HFFc6 (cell line): ENCODE measurements at places on chromosomes 4 and X. TPM values are rescaled to one million over a fixed set of nuclear protein-coding genes. Genes with fewer than 3 reads are reported as not detected.

DNA sequence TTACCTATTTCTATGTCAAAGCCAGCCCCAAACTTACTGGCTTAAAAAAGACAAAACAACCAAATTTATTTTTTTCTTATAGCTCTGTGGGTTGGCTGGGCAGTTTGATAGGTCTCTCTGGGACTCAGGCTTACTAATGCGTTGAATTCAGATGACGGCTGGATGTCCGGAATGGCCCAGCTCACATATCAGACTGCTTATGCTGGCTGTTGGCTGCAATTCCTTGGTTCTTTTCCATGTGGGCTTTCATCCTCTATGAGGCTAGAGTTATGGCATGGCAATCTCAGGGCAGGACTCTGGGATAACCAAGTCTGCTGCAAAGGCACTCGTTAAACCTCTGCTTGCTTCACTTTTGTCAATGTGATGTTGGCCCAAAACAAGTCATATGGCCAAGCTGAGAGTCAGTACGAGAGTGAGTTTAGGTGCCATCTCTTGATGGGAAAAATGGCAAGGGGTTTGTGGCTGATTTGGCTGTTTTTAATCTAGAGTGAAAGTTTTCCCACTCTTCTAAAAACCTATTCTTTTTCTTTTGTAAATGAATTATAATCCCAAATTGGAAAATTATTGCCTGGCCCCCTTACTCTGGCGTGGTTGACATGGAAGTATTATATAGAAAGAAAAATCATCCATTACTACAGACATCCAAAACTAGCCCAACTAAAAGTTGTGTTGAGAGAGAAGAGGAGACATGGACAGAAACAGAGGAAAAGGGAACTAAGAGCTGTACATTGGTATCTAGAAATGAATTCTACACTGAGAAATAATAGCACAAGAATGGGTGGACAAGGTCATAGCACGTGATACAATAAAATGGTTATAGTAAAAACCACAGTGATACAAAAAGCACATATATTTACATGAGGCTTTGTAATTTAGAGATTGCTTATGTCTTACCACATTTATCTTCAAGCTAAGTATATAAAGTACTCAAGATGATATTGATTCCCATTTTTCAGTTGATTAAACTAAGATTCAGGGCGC, 6.6 kb downstream of the PRIMPOL start:
- DNase-seq: no peak

- DNase-seq: no peak
Measured at GRCh38 chr4:17188547-17189400, 290.3 kb upstream of the LDB2 start.

- no peak for DNase-seq
Measured at GRCh38 chr4:16661813-16662212, 236.6 kb downstream of the LDB2 start.

DNA sequence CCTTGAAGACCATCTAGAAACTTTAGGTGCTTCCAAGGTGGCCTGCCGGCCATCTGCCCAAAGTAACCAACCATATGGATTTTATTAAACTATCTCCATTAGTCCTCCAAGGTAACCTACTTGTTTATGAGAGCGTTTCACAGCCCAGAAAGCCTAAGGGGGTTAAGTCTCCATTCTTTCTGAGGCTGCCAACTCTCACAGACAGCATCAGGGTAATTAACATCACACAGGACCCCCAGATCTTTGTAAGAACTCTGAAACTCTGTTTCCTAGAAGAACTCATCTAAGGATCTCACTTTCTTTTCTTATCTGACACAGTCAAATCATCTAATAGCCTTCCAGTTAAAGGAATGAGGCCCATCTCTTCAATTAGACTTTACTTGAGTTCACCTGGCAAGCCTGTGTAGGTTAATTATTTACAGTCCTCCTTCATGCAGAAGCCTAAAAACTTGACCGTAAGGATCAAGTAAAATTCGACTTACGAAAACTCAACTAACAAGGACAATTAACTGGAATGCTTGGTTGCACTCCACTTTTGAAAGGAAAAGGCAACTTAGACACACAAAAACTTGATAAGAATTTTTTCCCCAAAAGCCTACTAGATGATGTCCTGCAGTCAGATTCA, 252.5 kb downstream of the GRIA3 start:
- DNase-seq: no peak

- peak; percentile 92 for DNase-seq
Measured at GRCh38 chr4:77921701-77922100, 59.1 kb downstream of the MRPL1 start.

GRCh38 chrX:103999234-103999633, 14.3 kb downstream of the H2BW1 start:
- no peak for DNase-seq

DNA sequence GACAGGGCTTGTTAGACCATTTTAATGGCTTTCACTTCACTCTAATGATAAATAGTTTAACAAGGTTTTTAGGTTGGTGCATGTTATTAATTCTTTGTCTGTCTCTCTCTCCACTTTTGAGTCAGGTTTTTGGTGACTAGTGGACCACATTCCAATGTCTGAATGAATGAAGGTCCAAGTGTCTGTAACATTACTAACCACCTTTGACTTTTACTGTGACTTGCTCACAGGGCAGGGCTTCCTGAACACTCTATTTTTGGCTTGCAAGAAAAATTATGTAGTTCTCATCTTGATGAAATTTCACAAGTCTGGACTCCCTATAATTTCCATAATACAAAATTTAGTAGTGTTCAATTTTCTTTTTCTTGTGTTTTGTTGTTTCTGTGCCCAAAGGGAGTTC, 78.9 kb upstream of the BMPR1B start:
- peak; percentile 87 for DNase-seq

GRCh38 chr4:168486912-168487281, 6.6 kb upstream of the DDX60L start:
- peak; percentile 79 for DNase-seq

DNA sequence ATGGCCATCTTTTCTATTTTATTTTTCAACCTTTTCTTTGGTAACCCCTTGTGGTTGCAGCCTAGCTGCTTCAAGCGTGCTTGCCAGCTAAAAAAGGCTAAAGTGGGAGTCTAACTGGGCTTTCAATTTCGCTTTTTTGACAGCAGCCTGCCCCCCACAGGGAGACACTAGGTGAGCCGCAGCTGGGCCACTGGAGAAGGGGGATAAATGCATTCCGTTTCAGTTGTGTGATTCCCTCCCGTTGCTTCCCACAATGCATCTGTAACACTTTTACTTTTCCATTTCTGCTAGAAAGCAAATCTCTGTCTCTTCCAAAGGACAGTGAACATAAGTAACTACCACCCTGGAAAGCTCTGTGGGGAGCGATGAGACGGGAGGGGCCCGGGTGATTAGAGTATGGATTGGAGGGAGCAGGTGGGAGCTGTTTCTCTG, 86.3 kb upstream of the RAPGEF2 start:
- DNase-seq: no peak

- peak; percentile 5 for DNase-seq
Measured at GRCh38 chr4:1511441-1512041, 105.3 kb upstream of the NKX1-1 start.

GRCh38 chr4:189062047-189062820, 878.4 kb upstream of the FRG1 start:
- no peak for DNase-seq

GRCh38 chr4:71634364-71634763, 149.5 kb downstream of the GC start:
- DNase-seq: no peak

DNA sequence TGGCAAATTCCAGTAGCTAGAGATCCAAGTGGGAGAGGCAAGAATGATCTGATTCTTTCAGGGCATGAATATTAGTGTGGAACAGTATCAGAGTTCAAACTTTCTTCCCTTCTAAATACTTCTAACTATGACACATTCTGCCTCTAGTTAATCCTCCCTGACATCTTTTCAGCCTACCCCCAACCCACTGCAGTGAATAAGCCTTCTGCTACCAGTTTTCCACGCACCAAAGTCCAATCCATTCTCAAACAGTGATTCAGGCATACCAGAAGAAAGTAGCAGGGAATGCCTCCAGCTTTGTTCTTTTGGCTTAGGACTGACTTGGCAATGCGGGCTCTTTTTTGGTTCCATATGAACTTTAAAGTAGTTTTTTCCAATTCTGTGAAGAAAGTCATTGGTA, 155.4 kb upstream of the FTHL17 start:
- DNase-seq: peak; percentile 66

- DNase-seq: no peak
Measured at GRCh38 chr4:185217408-185217975, 8.1 kb downstream of the SNX25 start.

DNA sequence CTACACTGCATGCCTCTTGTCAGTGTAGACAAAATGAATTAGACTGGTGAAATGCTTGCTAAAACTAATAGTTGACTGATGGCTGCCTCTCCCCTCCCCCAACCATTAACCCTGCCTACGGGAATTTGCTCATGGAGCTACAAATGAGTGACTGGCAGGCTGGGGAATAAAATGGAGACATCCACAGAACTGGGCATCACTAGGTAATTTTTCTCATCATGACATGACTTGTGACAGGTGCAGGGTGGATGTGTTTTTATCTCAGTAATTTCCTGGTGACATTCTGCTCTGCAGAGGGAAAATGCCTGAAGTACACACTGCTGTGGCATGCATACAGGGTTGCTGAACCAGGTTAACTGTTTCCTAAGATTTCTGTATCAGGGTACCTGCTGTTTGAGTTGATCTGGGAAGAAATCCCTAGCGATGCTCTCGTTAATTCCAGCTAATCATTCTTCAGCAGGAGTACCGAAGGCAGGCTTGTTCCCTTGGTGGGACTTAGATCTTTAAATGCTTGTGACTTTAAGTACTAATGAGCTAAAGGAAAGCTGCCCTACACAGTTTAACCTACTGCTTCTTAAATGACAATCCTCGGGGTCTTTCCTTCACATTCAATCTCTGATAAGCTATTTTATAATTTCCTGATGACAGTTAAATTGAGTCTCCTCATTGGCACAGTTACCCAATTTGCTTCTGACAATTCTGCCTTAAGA, 376.3 kb upstream of the LCORL start:
- no peak for DNase-seq

GRCh38 chr4:7844594-7844991, 95.1 kb downstream of the AFAP1 start:
- DNase-seq: peak; percentile 95

GRCh38 chrX:150574559-150575418, 6.4 kb downstream of the MTM1 start:
- no peak for DNase-seq

- DNase-seq: no peak
Measured at GRCh38 chr4:24589448-24589847, 5.1 kb upstream of the DHX15 start.

DNA sequence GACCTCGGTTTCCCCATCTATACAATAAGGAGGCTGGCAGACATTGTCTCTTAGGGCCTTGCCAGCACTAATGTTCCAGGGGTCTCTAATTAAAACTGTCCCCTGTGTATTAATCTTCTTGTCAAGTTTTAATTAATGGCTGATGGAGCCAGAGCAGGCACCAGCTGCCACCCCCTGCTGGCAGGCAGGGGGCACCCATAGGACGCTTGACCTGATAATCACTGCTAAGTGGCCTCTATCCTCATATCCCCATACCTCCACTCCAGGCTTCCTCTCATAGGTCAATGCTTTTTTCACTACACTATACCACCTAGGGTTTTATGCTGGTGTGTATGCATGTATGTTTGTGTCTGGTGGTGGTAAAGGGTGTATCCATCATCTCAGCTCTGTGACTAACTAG, 89.4 kb downstream of the EFNB1 start:
- no peak for DNase-seq

Gene RNF128
- 0.07 to 0.12 TPM (median 0.10 TPM) in 3 replicates for total RNA-seq

Gene SH3D19
- 43.7 to 53.7 TPM (median 52.2 TPM) in 3 replicates for total RNA-seq

Gene INPP4B
- total RNA-seq: 38.8 to 49.1 TPM (median 44.1 TPM) in 3 replicates

Gene C4orf50
- total RNA-seq: not detected in 3 replicates

Gene ABLIM2
- total RNA-seq: not detected in 3 replicates

Gene XK
- total RNA-seq: not detected in 3 replicates

Gene FRG2
- not detected in 3 replicates for total RNA-seq

Gene CRMP1
- not detected in 3 replicates for total RNA-seq

Gene PIM2
- 4.4 and 6.1 TPM in 2 replicates for total RNA-seq

Gene XIAP
- total RNA-seq: 41.0 and 42.3 TPM in 2 replicates
